ENCODE measurements at places on chromosomes 6 and 20. TPM values are rescaled to one million over a fixed set of nuclear protein-coding genes. Genes with fewer than 3 reads are reported as not detected.

CBFA2T2 gene
- 13.2 TPM for polyA plus RNA-seq

CDH4 gene
- 1.0 TPM for polyA plus RNA-seq

MYH7B gene
- 94.4 TPM for polyA plus RNA-seq

DNA sequence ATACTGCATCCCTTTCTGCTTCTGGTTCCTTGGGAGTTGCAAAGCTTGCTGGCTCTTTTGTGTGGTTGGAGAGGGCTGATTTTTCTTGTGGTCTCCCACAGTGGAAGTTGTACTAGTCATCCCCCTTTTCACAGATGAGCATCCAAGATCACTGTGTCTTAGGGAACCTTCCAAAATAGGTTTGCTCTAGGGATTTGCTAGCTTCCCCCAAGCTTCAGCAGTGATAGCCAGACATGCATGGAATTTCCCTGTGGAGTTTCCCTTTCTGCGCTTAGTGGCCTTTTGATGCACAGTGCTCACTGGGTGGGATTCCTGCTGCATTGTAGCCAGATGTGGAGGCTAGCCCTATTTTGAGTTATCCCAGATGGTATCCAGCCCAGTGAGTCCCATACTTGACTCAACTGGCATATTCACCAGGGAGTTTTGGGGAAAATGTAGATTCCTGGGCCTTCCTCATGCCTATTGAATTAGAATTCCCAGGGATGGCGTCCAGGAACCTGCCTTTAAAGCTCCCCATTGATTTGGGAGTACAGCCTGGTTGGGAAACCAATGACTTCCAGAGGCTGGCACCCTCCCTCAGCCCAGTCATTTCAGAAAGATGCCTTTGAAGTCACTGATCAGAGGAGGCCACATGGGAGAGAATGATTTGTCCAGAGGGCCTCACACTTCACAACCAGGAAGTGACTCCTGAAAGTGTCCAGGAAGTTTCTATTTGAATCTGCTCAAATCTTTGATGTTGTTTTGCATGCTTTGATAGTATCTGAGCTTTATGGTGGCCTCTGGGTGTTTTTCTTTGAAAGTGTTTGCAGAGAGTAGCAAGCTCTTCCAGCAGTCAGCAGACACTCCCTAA, 25.9 kb downstream of the PPARD start:
- no peak for DNase-seq

DNA sequence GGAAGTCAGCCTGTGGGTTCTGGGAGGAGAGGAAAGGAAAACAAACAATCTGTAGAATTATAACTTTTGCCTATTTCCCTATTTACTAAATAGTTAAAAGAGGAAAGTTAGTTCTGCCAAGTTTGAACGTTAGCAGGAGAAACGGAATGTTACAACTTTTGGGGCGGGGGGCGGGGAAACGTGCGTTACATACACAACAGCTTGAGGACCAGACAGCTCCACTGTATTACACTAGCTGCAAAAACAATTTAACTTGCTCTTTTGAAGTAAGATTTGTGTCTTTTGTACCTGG, 498 bp upstream of the PRDM1 start:
- no peak for DNase-seq

DNA sequence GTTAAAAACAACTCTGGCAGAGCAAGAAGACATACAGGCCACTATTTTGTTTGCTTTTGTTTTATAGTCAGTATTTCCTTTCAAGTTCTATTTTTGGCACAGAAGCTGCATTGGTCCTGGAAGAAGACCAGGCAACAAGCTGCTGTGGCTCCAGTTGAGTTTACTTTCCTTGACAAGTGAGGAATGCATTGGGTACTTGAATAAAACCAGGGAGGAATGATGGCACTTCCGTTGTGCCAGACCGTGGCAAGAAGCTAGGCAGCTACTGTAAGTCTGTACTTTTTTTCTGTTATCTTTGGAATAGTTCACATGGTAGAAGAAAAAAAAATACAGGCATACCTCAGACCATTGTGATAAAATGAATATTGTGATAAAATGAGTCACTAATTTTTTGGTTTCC, 66.3 kb downstream of the NCOA3 start:
- DNase-seq: no peak

GRCh38 chr6:74103417-74103816, 407.4 kb downstream of the CD109 start:
- DNase-seq: no peak

- no peak for DNase-seq
These were observed 17.0 kb downstream of the UQCC2 start for GRCh38 chr6:33694401-33694931.
